ENCODE measurements at places on chromosomes 4 and X.

DNA sequence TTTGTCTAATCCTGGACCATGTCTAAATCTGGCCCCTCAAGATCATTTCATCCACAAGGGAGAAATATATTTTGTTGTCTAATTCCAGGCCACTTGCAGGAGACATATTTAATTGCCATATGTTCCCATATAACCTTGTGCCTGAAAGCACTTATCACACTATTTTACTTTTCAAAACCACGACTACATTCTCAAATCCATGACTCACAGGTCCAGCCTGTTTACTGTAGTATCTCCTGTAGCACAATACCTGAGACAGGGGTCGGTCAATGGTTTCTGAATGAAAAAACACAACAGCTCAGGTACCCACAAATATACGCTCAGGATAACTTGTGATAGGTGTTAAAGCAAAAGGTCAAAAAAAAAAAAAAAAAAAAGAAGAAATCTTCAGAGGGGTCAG lies 60.9 kb downstream of the SEC24D start:
- no peak for DNase-seq

DNA sequence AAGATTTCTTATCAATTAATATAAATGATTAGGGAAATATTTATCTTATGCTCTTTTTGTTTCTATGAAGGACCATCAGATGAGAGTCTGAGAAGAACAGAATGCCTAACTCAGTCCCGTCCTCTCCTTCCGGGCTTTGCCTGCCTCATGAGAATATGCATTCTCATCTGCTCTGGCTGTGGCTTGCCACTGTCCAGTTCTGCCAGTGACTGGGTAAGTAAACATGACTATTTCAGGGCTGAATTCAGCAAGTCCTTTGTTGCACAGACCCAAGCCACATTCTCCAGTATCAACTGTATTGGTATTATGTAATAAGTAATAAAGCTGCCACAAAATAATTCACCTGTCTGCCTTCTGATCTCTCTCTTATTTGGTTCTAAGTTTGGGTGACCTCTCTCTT lies 110.7 kb downstream of the WDFY3 start:
- DNase-seq = no peak

GRCh38 chrX:112705726-112706125 lies 26.0 kb upstream of the LHFPL1 start:
- no peak for DNase-seq

DNA sequence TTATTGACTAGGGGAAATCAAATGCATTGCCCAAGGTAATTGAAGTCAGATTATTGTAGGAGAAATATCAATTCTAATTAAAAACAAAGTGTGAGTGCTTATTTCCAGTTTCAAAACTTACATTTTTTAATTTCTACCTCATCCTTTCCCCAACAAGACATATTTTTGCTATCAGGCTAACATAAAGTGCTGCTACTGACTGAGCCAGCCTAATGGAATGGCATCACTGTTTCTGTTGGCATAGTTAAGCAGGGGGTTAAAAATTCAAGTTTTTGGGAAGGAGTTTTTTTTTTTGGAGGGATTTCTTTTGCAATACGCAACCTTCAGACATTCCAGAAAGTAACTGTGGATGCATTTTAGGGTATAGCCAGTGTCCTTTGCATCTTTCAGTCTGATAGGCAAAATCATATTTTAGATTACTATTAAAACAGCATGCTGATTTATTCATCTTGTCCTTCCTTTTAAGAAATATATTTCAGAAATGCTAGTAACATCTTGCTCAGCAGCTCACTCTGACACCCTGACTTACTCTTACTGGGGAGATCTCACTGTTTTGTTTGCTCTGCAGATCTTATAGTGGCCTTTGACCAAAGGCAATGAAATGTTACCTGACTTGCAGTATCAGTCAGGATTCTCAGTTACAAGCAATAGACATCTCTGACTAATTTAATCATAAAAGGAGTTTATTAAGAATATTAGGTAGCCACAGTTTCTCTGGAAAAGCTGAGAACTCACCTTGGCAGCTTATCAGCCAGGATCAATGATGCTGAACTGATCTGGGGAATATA lies 24.4 kb downstream of the GAB1 start:
- DNase-seq = no peak

GRCh38 chrX:132401935-132402334 lies 86.9 kb downstream of the MBNL3 start:
- DNase-seq = no peak

- DNase-seq = no peak
Observed at GRCh38 chr4:168618577-168619265, 121.9 kb downstream of the PALLD start.

GRCh38 chr4:185339941-185340340 lies 55.8 kb downstream of the LRP2BP start:
- no peak for DNase-seq

- DNase-seq = no peak
Observed at GRCh38 chrX:109797311-109797975, 64.4 kb upstream of the ACSL4 start.

DNA sequence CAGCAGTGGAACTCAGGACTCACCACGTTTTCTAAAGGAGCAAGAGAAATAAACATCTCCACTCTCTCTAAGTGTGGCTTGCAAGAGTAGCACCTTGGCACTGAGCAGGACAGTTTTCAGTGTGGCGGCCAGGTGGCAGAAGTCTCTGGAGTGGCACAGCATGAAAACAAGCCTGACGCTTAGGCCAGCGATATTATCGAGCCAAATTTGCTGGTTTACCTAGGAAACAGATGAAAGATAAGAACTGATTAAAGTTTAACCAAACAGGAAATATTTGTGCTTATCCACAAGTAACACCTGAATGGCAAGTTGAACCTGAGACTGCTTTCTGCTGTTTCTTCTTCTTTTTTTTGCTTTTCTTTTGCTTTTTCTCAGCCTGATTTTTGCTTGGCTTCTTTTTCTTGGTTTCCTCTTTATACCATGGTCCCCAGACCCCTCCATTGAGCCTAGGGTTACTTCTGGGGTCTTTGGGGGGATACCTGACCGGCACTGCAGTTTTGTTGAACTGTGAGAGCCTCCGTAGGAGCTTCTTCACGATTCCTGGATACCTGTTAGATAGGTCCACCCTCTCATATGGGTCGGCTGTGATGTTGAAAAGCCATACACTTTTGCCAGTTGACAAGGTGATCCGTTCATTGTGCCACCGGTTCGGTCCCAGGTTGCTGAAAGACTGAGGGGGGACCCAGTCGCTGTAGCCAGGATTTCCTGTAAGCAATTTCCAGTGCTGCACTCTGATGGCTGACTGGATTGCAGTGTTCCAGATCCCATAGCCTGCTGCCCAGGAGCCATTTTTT lies 77.3 kb downstream of the ARSJ start:
- DNase-seq = peak; percentile 25

DNA sequence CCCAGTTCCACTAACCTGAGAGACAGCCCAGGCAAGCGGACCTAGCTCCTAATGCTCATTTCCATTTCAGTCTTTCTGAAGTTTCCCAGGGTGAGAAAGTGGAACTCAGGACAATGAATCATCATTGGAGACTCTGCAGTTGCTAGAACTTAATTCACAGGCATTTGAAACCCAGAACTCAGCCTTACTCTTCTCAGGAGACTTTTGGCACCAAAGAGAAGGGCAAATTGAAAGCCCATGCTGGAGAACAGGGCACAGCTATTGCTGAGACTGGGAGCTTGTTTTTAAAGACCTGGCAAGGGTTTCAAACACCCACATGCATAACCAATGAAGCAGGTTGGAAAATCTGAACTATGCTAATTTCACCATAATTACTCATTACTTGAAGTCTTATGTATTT lies 36.0 kb downstream of the BST1 start:
- no peak for DNase-seq

GRCh38 chrX:40195368-40195767 lies 97.6 kb upstream of the BCOR start:
- DNase-seq = no peak

- no peak for DNase-seq
Observed at GRCh38 chrX:87409113-87409841, 108.3 kb upstream of the KLHL4 start.

DNA sequence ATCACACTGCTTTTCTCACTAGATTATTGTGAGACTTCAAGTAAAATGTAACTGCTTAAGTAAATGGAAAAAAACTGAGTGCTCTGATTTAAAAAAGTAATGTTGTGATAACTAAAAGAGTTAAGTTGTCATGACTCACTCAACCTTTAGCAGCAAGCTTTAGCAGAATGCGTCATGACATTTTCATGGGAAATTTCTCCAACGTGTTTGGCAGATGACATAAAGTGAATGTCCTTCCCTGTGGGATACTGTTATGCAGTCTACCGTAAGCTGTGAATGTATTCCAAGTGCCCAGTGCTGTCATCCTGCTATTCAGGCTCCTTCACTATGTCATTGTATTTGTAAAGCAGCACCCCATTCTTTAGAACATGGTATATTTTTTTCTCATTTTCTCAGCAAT lies 136.2 kb downstream of the CPXCR1 start:
- DNase-seq = no peak

GRCh38 chr4:173328236-173328901 lies 5.8 kb downstream of the HMGB2 start:
- no peak for DNase-seq

GRCh38 chr4:25621027-25621930 lies 34.4 kb upstream of the SLC34A2 start:
- DNase-seq = no peak

DNA sequence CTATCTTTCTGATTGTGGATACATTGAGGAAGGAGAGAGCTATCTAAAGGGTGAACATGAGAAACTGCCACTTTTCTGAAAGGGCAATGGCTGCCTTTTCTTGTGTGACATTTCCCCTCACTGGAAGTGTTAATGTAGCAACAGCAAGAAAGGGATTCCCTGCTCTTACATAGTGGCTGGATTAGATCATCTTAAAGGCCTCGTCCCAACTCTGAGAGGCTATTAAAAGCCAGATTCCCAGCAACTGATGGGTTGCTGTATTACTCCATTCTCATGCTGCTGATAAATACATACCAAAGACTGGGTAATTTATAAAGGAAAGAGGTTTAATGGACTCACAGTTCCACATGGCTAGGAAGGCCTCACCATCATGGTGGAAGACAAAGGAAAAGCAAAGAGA lies 33.7 kb upstream of the ADH7 start:
- DNase-seq = no peak

DNA sequence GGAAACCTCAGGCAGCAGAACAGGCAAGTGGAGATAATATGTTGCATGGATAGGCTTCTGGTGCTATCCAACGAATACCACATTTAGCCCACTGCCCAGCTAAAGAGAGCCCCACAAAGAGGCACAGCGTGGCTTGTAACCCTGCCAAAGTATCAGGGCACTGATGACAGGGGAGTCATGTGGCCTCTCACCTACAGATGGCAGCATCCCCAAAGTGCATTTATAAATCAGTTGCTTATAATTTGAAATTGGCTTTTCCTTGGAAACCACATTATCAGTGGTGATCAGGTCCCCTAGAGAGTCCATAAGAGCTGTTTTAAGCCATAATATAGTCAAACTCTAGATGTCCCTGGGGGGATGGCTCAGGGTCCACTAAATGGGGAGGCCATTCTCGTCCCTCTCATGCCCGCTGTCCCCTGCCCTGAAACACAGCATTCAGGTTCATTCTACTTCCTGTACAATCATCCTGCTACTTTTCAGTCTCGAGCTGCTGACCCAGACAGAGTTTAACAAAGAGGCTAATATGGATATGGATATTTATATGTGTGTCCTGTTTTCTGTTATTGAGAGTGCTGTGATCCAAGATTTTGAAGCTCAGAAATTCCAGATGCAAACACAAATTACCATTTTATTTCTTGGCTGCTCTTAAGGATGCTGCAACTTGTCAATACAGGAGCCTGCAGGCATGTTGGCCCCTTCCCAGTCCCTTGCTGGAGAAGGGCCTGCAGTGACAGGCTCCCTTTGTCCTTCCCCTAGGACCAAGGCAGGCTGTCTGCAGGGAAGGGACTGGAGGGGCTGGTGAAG lies 28.5 kb downstream of the SRPX start:
- peak; percentile 41 for DNase-seq

DNA sequence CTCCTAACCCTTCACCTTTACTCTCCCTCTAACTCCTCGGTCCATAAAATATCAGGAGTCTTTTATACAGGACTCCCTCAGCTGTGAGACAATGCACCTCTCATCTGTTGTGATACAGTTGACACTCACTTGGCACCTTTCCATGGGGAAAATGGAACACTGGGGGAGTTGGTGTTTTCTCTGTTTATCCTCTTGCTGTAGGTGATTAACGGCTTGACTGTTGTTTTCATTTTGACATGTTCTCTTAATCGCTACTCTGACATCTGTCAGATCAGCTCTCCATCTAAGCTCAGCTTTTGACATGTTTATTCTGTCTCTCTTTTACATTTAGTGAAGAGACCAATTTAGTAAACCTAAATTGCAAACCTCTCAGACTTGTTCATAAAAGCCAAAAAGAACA lies 604.8 kb downstream of the TRAM1L1 start:
- no peak for DNase-seq

- peak; percentile 39 for DNase-seq
Observed at GRCh38 chr4:93182722-93183121, 645.8 kb upstream of the ATOH1 start.

GRCh38 chr4:47010912-47011446 lies 17.6 kb upstream of the GABRA4 start:
- DNase-seq = no peak

DNA sequence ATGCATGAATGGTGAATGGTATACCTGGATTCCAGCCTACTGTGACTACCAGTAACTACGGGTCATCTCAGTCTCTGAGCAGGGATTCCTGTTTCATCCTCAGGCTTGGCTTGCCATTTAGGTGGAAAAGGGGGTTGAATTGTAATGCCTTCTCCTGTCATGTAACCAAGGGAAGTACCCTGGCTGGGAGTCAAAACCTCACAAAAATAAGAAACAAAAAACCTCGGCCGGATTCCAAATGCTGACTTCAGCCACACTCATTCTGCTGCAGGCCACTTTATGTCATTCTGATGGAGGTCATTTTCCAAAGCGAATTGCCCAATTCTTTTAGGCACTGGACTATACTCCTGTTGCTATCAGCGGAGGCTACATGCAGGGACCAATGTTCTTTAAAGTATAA lies 324.7 kb downstream of the LDB2 start:
- no peak for DNase-seq

- DNase-seq = no peak
Observed at GRCh38 chrX:23737413-23737812, 5.7 kb downstream of the ACOT9 start.

GRCh38 chr4:86892636-86892960 lies 376 bp upstream of the C4orf36 start:
- DNase-seq = peak; percentile 18

DNA sequence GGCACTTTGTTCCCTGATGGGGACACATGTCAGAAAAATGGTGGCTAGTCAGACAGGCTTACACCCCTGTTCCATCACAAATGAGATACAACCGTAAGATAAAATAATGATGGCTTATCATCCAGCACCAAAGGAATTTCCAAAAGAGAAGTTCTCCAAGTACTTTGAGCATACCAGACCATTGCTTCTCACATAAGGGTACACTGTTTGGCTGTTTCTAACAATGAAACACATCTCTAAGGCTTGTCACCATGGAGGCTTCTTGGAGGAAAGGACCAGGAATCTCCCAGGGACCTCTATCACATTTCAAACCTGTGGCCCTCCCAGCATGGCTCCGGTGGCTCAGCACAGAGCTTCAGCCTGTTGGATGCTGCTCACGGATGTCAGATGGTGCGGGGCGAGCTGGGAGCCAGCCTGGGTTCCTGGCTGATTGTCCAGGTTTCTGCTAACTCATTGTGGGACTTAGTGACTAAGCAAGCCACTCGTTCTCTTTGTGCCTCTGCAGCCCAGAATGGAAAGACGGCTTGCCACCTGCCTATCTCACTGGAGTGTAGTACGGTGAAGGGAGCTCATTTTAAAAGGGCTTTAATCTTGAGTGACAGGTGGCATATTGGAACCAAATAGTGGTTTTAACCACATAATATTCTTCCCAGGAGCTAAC lies 54.5 kb downstream of the FHDC1 start:
- DNase-seq = no peak
